Mesenchymal stem cell (in vitro differentiated cells and primary cell): ENCODE measurements at places on chromosomes 5 and 9.
A peak's percentile ranks its signal among the peaks of the same experiment; 100 is the strongest.

DNA sequence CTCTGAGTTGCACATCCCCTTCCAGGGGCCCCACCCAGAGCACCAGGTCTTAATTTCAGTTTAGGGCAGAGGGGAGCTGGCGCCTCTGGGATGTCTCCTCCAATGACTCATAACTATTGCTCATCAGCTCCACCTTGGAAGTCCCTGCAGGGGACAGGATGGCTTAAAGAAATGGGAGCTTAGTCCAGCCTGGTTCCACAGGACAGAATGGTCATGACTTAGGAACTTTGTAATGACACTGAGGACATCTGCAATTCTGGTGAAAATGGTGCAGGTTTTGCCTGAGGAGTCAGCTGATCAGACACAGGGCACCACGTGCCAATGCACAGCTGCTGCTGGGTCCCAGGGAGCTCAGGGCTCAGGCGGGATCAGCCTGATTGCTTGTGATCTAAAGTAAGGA, 16.4 kb upstream of the PPP1R26 start:
- peaks cover 7% of the 10 kb centered on the region for H3K4me1 ChIP-seq
- H3K36me3 ChIP-seq = no peaks in the 10 kb centered on the region
- peak; percentile 42 for DNase-seq
- no peak overlapping the region for H3K27ac ChIP-seq
- H3K27me3 ChIP-seq = no peaks in the 10 kb centered on the region

- H3K36me3 ChIP-seq = no peaks in the 10 kb centered on the region
- peaks cover 10% of the 10 kb centered on the region for H3K4me1 ChIP-seq
- no peak overlapping the region for H3K27ac ChIP-seq
- DNase-seq = no peak
- no peak overlapping the region for H3K4me3 ChIP-seq
Observed at GRCh38 chr5:135212361-135213026, 178.5 kb upstream of the PITX1 start.

GRCh38 chr5:83608122-83608521, 112.5 kb downstream of the HAPLN1 start:
- no peak overlapping the region for H3K4me3 ChIP-seq
- no peaks in the 10 kb centered on the region for H3K4me1 ChIP-seq
- no peaks in the 10 kb centered on the region for H3K36me3 ChIP-seq
- H3K27me3 ChIP-seq = no peaks in the 10 kb centered on the region

GRCh38 chr5:134609232-134609851, 23.3 kb downstream of the SAR1B start:
- H3K4me3 ChIP-seq = no peak overlapping the region
- peak overlapping the region; percentile 78 for H3K27ac ChIP-seq
- no peak for DNase-seq
- peaks cover 8% of the 10 kb centered on the region for H3K4me1 ChIP-seq
- peaks cover 82% of the 10 kb centered on the region for H3K36me3 ChIP-seq

DNA sequence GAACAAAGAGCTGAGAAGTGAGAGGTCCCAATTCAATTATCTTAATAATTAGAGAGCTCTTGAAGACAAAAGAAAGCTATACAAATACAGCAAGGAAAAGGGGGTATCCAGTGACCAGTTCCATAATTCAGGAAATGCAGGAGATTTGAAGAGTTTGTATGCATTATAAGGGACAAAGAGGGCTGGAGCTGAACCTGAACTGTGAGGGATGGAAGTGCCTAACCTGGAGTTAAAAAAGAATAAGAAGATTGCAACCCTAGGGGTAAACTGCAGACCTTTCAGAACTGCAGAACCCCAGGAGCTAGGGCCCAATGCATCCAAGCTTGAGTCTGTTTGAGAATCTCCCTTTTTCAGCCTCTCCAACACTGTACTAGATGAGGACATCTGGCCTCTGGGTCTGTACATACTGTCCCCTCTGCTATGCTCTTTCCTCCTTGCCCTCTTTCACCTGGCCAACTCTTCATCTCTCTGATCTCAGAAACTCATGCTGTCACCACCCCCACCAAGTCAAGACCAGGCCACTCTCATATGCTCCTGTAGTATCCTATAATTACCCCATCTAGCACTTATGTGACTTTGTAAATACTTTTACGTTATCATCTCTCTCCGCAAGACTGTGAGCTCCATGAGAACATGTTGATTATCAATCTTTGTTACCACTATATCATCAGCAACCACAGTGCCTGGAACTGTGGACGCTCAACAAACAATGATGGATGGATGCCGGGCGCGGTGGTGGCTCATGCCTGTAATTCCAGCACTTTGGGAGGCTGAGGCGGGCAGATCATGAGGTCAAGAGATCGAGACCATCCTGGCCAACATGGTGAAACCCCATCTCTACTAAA, 6.6 kb upstream of the PRKACG start:
- H3K4me1 ChIP-seq = no peaks in the 10 kb centered on the region
- H3K27ac ChIP-seq = no peak overlapping the region
- no peak for DNase-seq
- peaks cover 13% of the 10 kb centered on the region for H3K27me3 ChIP-seq
- H3K4me3 ChIP-seq = no peak overlapping the region
- no peaks in the 10 kb centered on the region for H3K36me3 ChIP-seq

DNA sequence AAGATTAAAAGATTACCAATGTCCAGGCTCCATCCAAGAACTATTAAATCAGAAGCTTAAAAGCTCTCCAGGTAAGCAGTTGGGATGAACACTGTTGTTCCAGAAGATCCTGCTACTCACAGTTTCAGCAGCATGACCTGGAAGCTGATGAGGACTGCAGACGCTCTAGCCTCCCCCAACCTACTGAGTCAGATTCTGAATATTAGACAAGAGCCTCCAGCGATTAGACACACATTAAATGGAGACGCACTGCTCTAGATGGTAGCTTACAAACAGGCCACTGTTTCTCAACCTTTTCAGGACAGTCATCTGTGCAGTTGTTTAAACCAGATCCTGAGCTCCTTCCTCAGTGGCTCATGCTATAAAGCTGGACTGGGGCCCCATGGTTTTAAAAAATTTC, 54.3 kb downstream of the MTMR12 start:
- peaks cover 61% of the 10 kb centered on the region for H3K36me3 ChIP-seq
- no peak overlapping the region for H3K4me3 ChIP-seq
- H3K27ac ChIP-seq = no peak overlapping the region
- no peaks in the 10 kb centered on the region for H3K27me3 ChIP-seq
- peaks cover 7% of the 10 kb centered on the region for H3K4me1 ChIP-seq
- peak; percentile 9 for DNase-seq

GRCh38 chr5:175059687-175060211, 335.4 kb downstream of the MSX2 start:
- H3K4me1 ChIP-seq = no peaks in the 10 kb centered on the region
- H3K36me3 ChIP-seq = no peaks in the 10 kb centered on the region
- H3K4me3 ChIP-seq = no peak overlapping the region
- no peak for DNase-seq
- no peak overlapping the region for H3K27ac ChIP-seq

GRCh38 chr5:79267180-79267579, 31.2 kb downstream of the JMY start:
- no peaks in the 10 kb centered on the region for H3K27me3 ChIP-seq
- H3K4me1 ChIP-seq = peaks cover 2% of the 10 kb centered on the region
- DNase-seq = no peak

DNA sequence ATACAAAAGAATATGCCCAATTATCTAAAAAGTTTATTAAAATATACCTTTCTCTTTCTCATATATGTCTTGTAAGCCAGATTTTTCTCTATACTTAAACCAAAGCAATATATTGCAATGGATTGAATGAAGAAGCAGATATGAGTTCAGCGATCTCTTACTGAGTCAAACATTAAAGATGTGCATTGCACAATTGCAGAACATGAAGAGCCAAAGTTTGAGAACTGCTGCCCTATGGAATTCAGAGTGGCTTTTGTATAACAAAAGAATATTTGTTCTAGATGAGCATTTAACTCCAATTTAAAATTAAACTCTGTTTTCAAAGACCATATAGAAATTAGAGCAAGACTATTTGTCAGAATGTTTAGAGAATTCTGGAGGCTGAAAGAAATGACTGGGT, 519.0 kb upstream of the DAB2 start:
- H3K4me1 ChIP-seq = no peaks in the 10 kb centered on the region
- no peak overlapping the region for H3K27ac ChIP-seq
- H3K27me3 ChIP-seq = no peaks in the 10 kb centered on the region
- H3K4me3 ChIP-seq = no peak overlapping the region
- no peaks in the 10 kb centered on the region for H3K36me3 ChIP-seq

GRCh38 chr5:32683125-32683524, 28.0 kb upstream of the NPR3 start:
- H3K4me1 ChIP-seq = no peaks in the 10 kb centered on the region
- H3K36me3 ChIP-seq = no peaks in the 10 kb centered on the region
- DNase-seq = no peak
- H3K4me3 ChIP-seq = no peak overlapping the region
- H3K27ac ChIP-seq = no peak overlapping the region
- no peaks in the 10 kb centered on the region for H3K27me3 ChIP-seq

GRCh38 chr5:117657541-117657940, 1082.9 kb upstream of the SEMA6A start:
- no peak for DNase-seq
- no peak overlapping the region for H3K4me3 ChIP-seq
- H3K36me3 ChIP-seq = no peaks in the 10 kb centered on the region
- no peaks in the 10 kb centered on the region for H3K27me3 ChIP-seq
- H3K4me1 ChIP-seq = no peaks in the 10 kb centered on the region

DNA sequence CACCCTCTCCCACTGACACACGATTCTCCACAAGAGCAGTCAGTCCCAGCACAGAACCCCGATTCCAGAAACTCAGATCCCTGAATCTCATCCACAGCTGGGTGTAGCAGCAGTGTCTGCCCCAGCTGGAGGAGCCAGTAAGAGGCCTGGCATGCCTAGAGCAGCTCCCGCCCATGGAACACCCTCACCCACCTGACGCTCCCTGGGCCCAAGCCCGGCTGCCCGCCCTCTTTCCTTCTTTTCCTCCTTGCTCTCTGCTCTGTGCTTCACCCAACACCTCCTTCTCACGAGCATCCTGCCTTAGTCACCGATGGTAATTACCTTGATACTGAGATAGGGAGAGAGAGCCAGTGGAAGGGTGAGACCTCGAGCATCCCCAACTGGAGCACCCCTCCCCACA, 8.7 kb downstream of the PCDH1 start:
- peaks cover 91% of the 10 kb centered on the region for H3K27me3 ChIP-seq
- no peak overlapping the region for H3K27ac ChIP-seq
- H3K36me3 ChIP-seq = no peaks in the 10 kb centered on the region
- no peak for DNase-seq
- no peak overlapping the region for H3K4me3 ChIP-seq

GRCh38 chr9:72589667-72590521, 68.5 kb downstream of the TMC1 start:
- H3K27me3 ChIP-seq = no peaks in the 10 kb centered on the region
- no peak for DNase-seq
- no peak overlapping the region for H3K27ac ChIP-seq
- peaks cover 2% of the 10 kb centered on the region for H3K4me1 ChIP-seq
- no peak overlapping the region for H3K4me3 ChIP-seq

DNA sequence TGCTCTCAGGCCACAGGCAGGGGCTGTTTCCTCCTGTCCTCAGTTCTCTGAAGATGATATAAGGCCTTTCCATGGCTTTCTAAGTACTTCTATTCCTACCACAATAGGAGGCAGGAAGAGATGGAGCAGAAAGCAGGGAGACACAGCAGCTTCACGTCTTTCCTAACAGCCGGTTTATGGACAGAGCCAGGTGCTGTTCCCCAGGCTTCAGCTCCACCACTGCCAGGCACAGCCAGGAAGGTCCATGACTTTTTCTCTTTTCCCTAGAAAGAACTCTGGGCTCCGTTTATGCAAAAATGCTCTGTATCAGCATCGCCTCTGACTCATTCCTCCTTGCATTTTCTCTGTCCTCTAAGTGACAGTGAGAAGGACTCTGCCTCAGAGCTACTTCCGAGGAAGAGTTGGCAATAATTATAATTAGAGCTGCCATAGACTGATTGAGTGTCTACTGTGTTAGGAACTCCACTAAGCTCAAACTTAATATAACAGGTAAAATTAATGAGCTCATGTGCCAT, 478.5 kb downstream of the RASEF start:
- no peak overlapping the region for H3K4me3 ChIP-seq
- no peaks in the 10 kb centered on the region for H3K4me1 ChIP-seq
- H3K27me3 ChIP-seq = no peaks in the 10 kb centered on the region

GRCh38 chr5:139658501-139658927, 10.4 kb downstream of the CXXC5 start:
- peaks cover 40% of the 10 kb centered on the region for H3K36me3 ChIP-seq
- H3K4me3 ChIP-seq = no peak overlapping the region
- peak; percentile 65 for DNase-seq

DNA sequence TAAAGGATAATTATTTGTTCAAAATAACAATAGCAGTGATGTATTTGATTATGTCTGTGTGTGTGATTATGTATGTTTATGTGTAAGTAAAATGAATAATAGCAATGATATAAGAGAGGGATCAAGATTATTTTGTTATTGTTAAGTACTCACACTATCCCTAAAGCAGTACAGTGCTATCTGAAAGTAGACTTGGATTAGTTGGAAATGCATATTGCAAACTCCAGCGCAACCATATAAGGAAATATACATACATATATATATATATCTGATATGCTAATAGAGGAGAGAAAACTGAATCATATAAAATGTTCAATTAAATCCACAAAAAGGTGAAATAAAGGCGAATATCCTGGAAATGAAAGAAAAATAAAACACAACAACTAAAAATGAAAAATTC, 268.4 kb downstream of the HINT1 start:
- no peaks in the 10 kb centered on the region for H3K4me1 ChIP-seq
- no peak overlapping the region for H3K27ac ChIP-seq
- H3K27me3 ChIP-seq = no peaks in the 10 kb centered on the region
- H3K4me3 ChIP-seq = no peak overlapping the region

GRCh38 chr5:103224894-103225246, 33.7 kb upstream of the MACIR start:
- no peak for DNase-seq
- no peak overlapping the region for H3K27ac ChIP-seq
- peaks cover 3% of the 10 kb centered on the region for H3K4me1 ChIP-seq
- H3K4me3 ChIP-seq = no peak overlapping the region

DNA sequence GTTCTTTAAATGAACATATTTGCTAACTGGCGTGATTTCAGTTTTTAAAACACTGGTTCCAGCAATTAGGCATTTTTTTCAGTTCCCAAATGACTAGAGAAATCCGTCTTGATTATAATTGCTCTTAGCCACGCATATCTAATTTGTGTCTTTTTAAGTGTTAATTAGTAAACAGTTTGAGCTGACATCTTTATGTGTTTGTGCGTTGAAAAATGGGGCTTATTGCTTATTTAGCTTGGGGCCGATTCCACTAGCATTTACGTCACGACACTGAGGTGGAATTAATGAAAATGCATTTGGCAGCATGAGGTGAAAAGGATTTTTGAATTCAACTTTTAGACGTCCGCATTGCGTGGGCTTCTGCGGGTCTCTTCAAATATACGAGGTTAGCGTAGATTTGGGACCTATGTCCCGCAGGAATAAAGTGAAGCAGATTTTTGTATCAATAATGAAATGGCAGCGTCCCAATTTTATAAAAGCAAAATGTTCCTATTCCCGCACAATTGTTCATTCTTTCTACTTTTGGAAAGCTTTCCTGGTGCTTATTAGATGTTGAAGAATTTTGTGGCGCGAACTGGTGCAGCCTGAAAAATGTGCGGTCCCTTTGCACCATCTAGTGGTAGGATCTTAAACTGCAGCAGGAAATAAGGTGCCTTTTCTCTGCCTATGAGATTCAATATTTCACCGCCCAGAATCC, 122.7 kb upstream of the LMX1B start:
- no peak overlapping the region for H3K4me3 ChIP-seq
- H3K4me1 ChIP-seq = peaks cover 2% of the 10 kb centered on the region
- H3K36me3 ChIP-seq = no peaks in the 10 kb centered on the region
